Ascending aorta (tissue), 2 donors: ENCODE measurements at places on chromosomes 16 and 17. TPM values are rescaled to one million over a fixed set of nuclear protein-coding genes. Genes with fewer than 3 reads are reported as not detected.

The TRIM72 gene
- total RNA-seq = not detected

The NOXO1 gene
- not detected for total RNA-seq

The ABCA3 gene
- total RNA-seq = 25.9 TPM

DNA sequence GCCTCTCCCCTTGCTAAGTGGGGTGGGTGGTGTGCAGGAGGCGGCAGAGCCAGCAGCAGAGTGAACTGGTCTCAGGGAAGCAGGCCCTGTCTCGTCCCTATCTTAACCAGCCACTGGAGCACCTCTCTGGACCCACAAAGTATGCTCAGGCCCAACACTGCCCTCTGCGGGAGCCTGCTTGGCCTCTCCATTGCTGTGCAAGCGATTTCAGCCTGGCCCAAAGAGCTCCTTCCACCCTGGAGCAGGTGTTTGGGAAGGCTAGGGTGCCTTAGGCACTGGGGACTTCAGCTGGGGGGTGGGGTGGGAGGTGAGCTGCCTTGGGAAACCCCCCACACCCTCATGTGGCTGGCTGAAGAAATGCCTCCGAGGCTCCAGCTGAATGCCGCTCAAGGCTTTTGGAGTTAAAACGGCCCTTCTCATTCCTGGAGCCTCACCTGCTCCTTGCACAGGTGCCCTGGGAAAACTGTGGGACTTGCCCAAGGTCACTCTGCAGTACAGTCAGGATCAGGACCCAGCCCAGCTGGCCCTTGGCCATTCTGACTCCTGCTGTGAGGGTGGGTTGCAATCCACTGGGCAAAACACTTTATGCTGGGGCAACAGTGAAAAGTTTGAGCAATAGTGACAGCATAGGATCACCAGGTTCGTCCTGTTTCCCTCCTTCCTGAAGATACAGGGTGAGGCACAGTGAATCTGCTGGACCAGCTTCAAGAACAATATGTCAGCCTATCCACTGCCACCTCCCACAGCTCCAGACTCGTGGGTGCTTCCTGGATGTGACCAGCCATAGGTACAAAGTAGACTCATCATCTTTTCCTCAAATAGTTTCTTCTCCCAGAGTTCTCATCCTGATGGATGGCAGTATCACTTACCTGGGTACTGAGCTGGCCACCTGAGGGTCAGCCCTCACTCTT, 5.9 kb upstream of the UBE2O start:
- no peaks in the 10 kb centered on the region for H3K27me3 ChIP-seq
- no peaks in the 10 kb centered on the region for H3K4me1 ChIP-seq
- H3K36me3 ChIP-seq = no peaks in the 10 kb centered on the region
- H3K4me3 ChIP-seq = no peak overlapping the region

The HID1 gene
- 103 TPM for total RNA-seq

- no peak overlapping the region for H3K4me3 ChIP-seq
- no peaks in the 10 kb centered on the region for H3K36me3 ChIP-seq
- DNase-seq = no peak
- no peaks in the 10 kb centered on the region for H3K27me3 ChIP-seq
- H3K4me1 ChIP-seq = peaks cover 10% of the 10 kb centered on the region
Observed at GRCh38 chr16:56266641-56267607, 75.6 kb downstream of the GNAO1 start.

The DNAH17 gene
- not detected for total RNA-seq

DNA sequence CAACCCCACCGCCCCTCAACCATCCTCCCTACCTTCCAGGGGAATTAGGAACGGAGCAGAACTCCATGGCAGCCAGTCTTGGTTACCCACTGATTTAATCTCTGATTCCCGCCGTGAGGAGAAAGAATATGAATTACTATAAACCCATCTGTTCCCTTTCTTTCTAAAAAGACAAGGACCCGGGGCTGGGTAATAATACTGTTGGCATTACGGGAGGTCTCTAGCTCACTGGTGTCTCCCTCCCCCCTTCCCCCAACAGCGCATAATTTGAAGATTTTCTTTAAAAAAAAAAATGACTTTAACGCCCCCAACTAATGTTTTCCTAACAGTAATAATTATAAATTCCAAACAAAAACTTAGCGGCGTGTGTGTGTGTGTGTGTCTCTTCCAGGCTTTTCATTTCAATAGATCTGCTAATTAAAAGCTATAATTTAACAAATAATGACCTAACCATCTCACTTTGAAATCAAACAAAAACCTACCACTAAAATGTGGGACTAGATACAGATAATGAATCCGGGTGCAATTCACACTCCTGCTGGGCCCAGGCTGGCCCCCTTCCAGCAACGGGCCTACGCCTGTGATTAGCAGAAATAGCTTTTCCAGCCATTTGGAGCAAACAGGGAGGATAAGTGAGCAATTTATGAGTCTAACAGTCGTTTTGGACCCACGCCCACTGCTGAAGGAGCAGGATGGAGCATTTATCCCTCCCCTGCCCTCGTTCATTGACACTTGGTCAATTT, 18.2 kb upstream of the BHLHA9 start:
- H3K27me3 ChIP-seq = no peaks in the 10 kb centered on the region
- no peak for DNase-seq
- H3K36me3 ChIP-seq = no peaks in the 10 kb centered on the region
- no peak overlapping the region for H3K4me3 ChIP-seq
- peaks cover 4% of the 10 kb centered on the region for H3K4me1 ChIP-seq

DNA sequence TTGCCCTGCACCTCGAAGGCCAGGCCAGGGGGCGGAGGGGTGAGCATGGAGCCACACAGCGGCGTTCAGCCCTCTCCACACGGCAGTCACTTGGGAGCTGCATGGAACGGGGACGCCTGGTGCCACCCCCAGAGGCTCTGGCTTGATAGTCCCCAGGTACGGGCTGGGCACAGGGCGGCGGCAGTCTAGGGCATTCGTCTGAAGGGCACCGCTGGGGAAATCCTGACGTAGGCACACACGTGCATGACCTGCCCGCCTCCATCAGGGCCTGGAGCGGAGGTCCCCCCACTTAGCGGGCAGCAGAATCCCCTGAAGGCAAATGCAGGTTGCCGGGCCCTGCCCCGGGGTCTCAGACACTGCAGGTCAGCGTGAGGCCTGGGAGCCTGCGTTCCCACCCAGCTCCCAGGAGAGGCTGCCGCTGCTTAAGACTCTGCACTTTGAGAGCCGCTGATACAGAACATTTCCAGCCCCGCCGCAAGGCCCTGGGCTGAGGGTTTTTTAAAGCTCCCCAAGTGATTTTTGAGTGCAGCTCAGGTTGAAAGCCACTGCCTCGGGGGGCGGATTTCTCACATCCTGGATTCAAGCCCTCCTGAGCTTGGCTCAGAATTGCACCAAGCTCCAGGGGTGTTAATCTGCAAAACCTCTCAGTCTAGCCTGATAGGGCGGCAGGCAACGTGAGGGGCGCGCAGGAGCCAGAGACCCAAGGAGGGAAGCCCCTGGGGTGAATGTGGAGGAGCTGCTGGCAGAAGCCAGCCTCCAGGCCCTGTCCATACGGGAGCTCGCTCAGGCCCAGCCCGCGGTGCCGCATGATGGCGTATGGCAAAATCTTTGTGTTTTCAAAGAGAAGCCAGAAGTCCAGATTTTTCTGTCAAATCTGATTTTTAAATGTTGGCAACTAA, 182.3 kb upstream of the GSE1 start:
- DNase-seq = no peak
- H3K27ac ChIP-seq = no peak overlapping the region
- H3K36me3 ChIP-seq = no peaks in the 10 kb centered on the region
- H3K27me3 ChIP-seq = no peaks in the 10 kb centered on the region
- no peaks in the 10 kb centered on the region for H3K4me1 ChIP-seq

GRCh38 chr16:30437511-30438046, 7.7 kb upstream of the DCTPP1 start:
- no peak overlapping the region for H3K27ac ChIP-seq
- H3K4me3 ChIP-seq = no peak overlapping the region
- no peaks in the 10 kb centered on the region for H3K4me1 ChIP-seq
- H3K27me3 ChIP-seq = no peaks in the 10 kb centered on the region
- DNase-seq = no peak

DNA sequence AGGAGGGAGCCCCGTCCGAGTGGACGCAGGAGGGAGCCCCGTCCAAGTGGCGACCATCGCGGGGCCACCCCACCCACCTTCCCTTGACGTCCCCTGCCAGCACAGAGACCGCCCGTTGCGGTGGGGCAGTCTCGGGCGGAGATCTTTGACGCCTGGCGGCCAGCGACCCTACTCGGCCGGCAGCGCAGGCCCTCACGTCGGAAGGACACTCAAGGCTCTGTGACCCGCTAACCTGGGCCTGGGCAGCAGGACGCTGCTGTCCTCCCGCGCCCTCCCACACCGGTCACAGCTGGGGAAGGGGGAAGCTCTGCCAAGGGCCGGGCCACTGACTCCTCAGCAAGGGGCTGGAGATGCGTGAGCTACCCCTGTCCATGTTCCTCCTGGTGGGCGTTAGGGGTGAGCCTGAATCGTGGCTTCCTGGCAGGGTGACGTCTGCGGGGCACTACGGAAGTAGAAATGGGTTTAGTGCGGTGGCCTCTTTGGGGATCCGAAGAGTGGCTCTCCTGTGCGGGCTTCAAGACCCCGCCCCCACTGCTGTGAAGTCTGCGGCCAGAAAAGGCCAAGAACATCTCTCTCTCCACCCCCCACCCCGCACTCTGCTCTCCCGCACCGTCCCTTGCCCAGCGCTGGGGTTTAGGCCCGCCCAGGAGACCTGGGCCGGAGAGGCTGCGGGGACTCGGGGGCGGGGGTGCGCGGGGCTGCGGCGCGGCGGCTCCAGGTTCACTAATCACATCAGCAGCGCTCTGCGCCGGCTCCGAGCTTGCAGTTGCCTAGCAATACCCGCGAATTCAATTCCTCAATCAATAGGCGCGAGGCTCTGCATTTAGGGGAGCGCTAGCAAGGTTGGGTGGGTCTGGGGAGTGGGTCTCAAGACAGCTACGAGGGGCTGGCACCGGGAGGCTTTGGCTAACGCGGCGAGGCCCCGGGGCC, 5.8 kb downstream of the CBX8 start:
- peaks cover 15% of the 10 kb centered on the region for H3K4me1 ChIP-seq
- no peak for DNase-seq
- no peaks in the 10 kb centered on the region for H3K36me3 ChIP-seq

DNA sequence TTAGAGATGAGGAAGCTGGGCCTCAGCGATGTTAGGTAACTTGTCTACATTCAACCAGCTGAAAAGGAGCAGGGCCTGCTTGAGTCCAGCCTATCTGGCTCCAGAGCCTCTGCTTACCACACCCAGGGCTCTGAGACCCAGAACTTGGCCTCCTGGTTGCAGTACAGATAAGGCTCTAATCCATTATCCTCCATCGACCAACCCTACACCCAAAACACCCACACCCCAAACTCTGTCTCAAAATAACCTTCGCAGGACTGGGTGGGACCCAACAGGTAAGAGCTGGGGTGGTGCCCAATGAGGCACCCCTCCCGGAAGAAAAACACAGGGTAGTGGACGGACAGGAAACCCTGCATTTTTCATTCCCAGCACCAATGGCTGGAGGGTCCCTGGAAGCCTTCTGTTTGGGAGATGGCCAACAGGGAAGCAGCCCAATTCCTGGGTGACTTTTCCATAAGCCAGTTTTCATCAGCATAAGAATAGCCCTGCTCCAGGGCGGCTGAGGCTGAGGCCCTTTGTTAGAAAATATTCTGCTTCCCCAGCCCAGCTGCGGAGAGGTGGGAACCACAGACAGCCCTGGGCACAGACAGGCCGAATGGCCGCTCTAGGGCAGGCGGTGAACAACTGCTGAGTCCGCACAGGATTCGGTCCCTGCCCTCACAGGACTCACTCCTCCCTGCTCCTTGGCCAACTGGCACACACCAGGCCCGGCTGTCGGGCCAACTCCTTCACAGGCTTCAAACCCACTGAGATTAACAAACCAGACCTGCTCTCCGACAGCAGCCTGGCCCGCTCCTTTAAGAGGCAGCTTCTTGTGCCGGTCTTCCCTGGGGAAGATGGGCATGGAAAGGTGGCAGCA, 9.8 kb downstream of the SMIM5 start:
- no peaks in the 10 kb centered on the region for H3K4me1 ChIP-seq
- peaks cover 4% of the 10 kb centered on the region for H3K36me3 ChIP-seq
- no peak overlapping the region for H3K4me3 ChIP-seq
- no peaks in the 10 kb centered on the region for H3K27me3 ChIP-seq
- H3K27ac ChIP-seq = no peak overlapping the region

The ACSM2A gene
- total RNA-seq = not detected

DNA sequence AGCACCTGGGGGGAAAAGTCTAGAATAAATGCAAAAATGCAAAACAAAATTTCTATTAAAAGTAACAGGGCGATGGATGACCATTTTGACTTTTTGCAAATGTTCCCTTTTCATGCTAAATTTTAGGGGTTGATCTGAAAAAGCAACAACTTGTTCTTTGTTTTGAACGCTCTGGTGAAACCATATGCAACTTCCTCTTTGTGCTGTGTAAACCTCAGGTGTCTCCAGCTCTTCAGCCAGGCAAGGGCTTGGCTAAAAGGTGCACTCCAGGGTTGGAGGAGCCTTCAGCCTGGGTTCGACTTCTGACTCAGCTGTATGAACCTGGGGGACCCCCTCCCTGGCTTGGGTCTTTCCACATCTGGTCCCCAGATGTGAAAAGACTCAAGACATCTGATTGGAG, 9.5 kb downstream of the IRF8 start:
- no peak for DNase-seq
- no peaks in the 10 kb centered on the region for H3K27me3 ChIP-seq
- no peak overlapping the region for H3K27ac ChIP-seq
- H3K4me1 ChIP-seq = no peaks in the 10 kb centered on the region
- H3K4me3 ChIP-seq = no peak overlapping the region
- H3K36me3 ChIP-seq = no peaks in the 10 kb centered on the region

The CCDC78 gene
- total RNA-seq = 8.2 TPM

- H3K4me3 ChIP-seq = no peak overlapping the region
- peaks cover 8% of the 10 kb centered on the region for H3K4me1 ChIP-seq
- H3K27me3 ChIP-seq = no peaks in the 10 kb centered on the region
- no peak overlapping the region for H3K27ac ChIP-seq
Observed at GRCh38 chr17:75758131-75758905, 6.7 kb downstream of the GALK1 start.

- H3K27ac ChIP-seq = no peak overlapping the region
- no peak for DNase-seq
- H3K36me3 ChIP-seq = peaks cover 65% of the 10 kb centered on the region
- H3K27me3 ChIP-seq = no peaks in the 10 kb centered on the region
- H3K4me3 ChIP-seq = no peak overlapping the region
- no peaks in the 10 kb centered on the region for H3K4me1 ChIP-seq
Observed at GRCh38 chr16:70331091-70331490, 15.6 kb upstream of the DDX19A start.

The ATMIN gene
- total RNA-seq = 11.9 TPM

DNA sequence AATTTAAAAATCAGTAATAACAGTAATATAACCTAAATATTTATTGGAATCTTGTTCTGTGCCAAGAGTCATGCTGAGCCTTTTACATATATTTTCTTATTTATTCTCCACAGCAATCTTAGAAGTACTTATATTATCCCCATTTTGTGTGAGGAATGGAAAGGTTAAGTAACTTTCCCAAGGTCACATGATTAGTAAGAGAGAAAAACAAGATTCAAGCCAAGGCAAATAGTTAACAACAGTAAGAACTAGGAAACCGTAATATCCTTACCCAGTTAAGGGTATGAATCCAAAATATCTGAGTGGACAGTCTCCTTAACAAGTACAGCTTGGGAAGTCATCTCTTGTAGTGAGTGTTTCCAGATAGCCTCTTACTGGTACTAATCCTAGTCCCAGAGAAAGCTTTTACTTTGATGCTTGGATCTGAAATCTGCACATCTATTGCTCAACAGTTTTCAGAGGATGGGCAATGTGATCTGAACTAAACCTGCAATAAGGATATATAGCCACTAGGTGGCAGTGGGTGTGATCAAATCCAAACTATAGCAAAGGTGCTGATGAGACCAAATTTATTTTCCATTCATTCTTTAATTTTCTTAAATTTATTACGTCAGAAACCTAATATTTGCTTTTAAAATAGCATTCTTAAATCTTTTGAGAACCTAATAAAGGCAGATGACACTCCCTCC, 23.3 kb downstream of the SHISA6 start:
- no peak overlapping the region for H3K4me3 ChIP-seq
- no peaks in the 10 kb centered on the region for H3K27me3 ChIP-seq
- no peak for DNase-seq
